ENCODE measurements at places on chromosomes 16 and 17.

DNA sequence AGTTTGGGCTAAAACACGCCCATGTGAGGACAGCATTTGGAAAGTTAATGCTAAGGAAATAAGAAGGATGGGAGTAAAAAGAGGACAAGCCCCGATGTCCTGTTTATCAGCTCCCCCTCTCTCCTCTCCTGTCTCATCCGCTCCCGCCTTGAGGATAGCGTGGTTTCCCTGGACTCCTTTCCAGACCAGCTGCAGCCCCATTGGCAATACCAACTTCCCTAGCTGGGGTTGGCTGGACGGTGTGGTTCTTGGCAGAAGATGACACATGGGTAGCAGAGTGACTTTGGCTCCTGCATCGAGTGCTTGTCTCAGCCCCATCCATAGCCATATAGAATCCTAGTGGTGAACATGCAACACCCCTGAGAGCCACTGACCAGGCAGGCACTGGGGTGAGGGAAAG lies 185.9 kb downstream of the CCDC182 start:
- DNase-seq: no peak

DNA sequence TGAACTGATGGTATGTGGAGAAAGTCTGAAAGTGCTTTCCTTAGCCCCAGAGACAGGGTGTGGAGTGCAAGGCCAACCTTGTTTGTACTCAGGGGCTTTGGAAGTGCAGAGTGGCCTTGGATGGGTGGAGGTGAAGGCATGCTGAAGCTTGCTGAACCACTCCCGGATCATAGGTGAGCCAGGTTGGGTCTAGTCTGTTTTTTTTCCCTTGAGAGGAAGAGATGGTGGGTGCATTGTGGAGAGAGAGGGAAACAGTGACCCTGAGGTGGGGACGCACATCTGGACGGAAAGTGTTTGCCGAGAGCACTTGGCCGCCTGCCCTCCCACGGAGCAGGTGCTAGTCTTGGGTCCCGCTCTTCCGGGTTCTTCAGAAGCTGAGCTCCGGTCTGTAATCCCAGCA lies 12.5 kb downstream of the ABAT start:
- no peak for DNase-seq

- DNase-seq: peak; percentile 45
Observed at GRCh38 chr17:4881761-4882555, 17.4 kb upstream of the C17orf107 start.

GRCh38 chr16:69482410-69482991 lies 58.1 kb downstream of the CYB5B start:
- DNase-seq: no peak

GRCh38 chr17:1228781-1229348 lies 41.4 kb upstream of the BHLHA9 start:
- DNase-seq: no peak

DNA sequence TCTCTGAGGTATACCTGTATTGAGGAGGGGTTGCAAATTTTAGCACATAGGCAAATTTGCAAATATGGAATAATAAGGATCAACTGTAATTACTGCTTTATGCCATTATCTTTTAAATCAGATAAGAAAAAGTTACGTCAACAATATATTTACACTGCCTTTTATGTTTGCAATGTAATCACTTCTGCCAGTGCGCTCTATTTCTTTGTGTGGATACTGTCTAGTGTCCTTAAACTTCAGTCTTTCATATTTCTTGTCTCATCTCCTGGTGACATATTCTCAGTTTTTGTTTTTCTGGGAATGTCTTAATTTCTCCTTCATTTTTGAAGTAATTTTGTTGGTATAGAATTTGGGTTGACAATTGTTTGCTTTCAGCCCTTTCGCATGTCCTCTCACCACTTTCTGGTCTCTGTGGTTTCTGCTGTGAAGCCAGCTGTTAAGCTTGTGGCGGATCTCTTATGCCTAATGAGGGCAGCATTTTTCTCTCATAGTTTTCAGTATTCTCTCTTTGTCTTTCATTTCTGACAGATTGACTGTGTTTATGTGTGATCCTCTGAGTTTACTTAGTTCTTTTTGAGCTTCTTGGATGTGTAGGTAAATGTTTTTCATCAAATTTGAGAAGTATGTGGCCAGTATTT lies 37.6 kb upstream of the ABCC11 start:
- DNase-seq: no peak

GRCh38 chr16:1152123-1152638 lies 725 bp upstream of the CACNA1H start:
- DNase-seq: no peak

GRCh38 chr16:11759163-11759834 lies 16.6 kb upstream of the TXNDC11 start:
- no peak for DNase-seq

DNA sequence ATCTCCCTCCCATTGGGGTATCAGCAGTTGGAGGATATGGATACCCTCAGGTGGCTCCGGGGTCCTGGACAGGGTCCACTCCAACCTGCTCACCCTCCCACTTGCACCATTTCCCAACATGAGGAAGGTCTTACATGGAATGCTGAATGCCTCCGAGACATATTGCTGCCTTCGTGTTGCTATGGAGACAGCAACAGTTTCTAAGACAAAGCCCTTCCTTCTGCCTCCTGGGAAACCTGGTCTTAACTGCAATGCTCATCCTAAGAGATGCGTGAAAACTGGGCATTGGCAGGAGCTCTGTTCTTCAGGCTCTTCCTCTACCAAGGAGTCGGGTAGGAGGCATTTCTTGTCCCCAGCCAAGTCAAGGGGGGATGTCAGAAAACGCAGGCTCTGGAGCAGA lies 45.2 kb downstream of the ST3GAL2 start:
- no peak for DNase-seq

GRCh38 chr16:19417640-19418039 lies at the start of gene TMC5:
Gene TMC5 (plus strand): TSS chr16:19417883. CDS start chr16:19440039, 22,156 bp downstream.
- no peak for DNase-seq

DNA sequence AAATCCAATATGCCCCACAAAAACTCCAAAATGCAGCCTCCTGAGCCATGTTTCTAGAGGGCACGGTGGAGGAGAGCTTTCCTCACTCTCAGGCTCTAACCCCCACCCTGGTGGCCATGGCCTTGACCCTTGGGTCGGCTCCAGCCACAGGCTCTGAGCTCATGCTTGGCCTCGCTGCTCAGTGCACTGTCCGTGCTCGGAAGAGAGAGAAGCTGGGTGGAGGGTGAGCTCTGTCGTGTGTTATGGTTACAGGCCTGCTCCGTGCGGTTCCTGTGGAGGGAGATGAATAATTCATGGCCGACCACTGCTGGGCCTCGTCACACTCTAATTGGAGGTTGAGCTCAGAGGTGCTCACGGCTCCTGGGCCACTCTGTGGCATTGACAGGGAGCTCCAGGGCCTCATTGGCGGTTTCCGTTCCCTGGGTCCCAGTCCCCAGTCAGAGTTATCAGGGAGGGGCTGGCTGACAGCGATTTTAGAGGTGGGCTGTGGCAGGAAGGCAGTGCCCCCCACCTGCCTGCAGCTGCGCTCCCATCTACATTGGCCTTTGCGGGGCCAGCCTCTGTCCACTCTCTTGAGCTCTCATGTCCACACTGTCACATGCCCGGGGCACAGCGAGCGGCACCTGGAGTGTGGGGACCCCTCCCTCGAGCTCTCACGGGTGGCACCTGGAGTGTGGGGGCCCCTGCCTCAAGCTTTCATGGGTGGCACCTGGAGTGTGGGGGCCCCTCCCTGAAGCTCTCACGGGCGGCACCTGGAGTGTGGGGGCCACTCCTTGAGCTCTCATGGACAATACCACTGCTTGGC lies 24.9 kb downstream of the ACSF3 start:
- DNase-seq: no peak

GRCh38 chr16:31367853-31368252 lies 12.9 kb downstream of the ITGAX start:
- DNase-seq: no peak

DNA sequence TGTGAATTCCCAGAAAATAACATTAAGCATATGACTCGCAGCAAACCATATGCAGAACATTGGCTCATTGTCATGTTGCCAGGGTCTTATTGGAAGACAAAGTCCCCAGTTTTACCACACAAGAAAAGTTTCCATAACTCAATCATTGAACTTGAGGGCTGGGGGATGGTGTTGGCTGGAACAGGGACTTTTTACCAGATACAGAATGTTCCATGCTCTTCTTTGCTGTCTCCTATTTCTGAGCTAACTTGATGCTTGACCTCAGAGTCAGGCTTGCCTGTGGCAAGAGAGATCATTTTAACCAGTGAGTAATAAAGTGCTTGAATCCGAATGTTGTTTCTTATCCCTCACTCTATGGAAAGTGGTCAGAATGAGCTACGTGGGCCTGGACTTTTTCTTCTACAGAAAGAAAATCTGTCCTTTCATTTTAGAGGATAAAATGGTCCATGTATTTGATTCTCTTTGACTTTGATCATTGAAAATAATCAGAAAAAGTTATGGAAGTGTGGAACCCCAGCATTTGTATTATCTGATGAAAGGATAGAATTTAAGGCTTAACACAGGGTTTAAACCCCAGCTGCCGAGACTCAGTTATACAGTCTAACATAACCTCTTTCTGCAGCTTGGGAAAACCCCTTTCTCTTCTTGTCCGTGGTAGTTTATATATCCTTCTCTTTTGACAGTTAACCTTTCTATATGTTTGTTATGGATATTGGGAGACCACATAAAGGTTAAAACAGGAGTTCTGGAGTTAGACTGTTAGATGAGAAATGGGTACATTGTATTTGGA lies 67.0 kb downstream of the TUBD1 start:
- DNase-seq: no peak
